ENCODE measurements at places on chromosomes 5 and 9.

DNA sequence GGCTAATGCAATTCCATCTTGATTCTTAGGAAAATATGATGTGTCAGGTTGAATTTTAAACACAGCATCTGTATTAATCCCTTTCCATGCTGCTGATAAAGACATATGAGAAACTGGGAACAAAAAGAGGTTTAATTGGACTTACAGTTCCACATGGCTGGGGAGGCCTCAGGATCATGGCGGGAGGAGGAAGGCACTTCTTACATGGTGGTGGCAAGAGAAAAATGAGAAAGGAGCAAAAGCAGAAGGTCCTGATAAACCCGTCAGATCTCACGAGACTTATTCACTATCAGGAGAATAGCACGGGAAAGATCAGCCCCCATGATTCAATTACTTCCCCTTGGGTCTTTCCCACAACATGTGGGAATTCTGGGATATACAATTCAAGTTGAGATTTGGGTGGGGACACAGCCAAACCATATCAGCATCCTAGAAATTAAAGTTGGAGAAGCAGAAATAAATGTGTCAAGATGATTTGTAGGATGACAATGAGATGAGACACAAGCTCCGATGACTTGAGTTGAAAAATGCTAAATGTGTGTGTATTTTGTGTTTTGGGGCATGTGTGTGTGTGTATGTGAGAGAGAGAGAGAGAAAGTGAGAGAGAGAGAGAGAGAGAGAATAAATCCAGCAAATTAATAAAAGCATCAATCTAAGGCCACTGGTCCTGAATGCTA, 48.5 kb upstream of the ANKRD55 start:
- DNase-seq: no peak

- DNase-seq: no peak
Measured at GRCh38 chr5:32531885-32532520, 53.4 kb upstream of the SUB1 start.

GRCh38 chr5:177529247-177530203, 12.8 kb upstream of the DDX41 start:
- DNase-seq: no peak

GRCh38 chr5:151459680-151460324, 12.4 kb downstream of the SLC36A1 start:
- DNase-seq: no peak

- DNase-seq: no peak
Measured at GRCh38 chr9:14365670-14366069, 51.7 kb upstream of the NFIB start.

DNA sequence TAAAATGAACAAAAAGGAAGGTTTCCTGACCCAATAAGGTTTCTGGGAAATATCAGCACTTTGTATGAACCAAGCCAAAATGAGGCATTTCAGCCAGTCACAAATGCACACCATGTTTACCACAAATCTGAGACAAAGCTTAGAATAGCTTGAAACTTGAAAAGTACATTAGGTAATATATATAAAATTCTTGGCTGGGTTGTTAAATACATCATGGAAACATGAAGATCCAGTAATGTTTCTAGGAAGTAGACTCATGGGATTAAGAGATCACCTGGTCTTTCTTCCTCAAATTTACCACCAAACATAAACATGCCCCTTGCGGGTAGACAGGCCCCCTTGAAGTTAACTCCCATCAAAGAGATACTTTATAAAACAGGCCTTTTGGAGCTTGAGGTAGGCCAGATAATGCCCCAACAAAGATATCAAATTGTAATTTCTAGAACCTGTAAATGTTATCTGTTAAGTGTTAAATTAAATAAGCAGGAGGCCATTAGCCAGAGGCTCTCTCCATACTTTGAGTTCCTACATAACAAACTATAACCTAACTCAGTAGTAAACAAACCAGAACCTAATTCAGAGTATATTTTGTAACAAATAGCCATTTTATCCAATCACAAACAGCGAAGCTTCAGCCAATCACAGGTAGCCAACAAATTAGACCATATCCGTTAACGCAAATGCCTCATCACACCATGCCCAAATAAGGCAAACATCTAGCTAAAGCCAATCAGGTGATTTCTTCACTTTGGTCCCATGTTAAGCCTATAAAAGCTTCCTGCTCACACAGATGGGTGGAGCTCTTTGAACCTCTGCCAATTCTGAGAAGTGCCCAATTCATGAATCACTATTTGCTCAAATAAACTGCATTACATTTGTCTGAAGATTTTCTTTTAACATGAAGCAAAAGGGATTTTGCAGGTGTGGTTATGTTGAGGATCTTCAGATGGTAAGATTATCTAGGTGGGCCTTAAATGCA, 127.9 kb upstream of the TARS1 start:
- no peak for DNase-seq

DNA sequence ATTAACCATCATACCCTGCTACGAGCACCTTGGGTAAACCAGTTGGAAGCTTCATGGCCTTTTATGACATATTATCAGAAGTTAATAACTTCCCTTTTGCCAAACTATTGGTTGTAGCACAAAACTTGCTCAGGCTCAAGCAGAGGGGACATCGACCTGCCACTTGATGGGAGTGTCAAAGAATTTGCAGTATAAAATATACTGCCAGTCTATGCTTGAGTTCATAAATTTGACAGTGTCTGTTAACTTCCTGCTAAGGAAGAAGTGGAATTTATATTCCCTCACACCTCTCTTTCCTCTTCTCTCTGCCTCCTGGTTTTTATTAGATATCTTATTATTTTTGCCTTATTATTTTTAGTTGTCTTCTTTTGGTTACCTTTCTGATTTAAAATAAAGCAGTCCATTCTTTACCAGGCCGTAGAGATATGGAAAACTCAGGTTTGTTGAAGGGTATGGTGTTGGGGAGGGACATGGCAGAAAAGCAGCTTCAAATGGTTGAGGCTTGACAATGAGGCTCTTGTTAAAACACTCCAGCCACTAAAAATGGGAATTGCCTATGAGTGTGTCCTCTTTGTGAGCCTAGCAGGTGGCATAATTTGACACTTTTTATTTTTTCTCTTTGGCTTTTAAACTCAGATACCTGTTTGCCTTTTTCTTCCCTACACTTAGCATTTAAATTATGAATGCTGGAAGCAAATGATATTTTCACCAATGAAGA, 298.0 kb downstream of the DOCK8 start:
- peak; percentile 44 for DNase-seq

GRCh38 chr9:86042199-86042978, 57.0 kb downstream of the GOLM1 start:
- no peak for DNase-seq

DNA sequence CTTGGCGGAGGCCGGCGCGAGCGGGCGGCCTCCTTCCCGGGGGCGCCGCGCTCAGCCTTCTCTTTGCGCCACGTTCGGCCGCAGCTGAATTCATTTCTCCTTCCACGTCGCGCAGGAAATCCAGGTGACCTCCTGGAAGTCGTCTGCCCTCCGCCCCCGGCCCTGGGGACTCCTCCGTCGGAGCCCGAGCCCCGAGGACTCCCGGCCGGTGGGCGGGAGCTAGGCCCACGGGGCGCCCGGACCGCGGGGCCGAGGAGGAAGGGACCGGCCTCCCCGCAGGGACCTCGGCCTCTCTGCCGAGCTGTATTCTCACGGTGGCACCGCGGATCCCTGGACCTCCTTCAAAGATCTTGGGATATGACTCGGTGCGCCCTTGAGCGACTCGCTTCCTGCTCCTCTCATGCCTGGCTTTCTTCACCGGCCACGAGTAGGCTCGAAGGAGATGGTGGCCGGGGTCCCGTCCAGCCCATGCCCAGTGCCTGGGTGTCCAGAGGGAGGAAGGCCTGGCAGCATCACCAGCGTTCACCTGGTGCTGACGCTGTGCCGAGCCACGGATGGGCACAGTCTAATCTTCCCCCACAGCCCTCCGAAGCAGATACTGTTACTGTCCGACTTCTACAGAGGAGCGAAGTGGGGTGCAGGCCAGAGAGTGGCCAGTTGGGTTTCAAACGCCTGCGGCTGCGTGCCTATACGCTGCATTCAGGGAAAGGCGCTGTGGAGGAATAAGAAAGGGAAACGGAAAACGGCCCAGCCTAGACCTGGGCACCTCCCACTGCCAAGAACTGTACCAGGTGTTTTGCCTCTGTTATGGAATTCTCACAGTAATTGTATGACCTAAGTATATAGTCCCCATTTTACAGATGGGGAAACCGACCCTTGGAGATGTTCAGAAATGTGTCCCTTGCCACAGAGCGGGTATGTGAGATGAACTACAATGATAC, 47.3 kb downstream of the PAX5 start:
- no peak for DNase-seq

DNA sequence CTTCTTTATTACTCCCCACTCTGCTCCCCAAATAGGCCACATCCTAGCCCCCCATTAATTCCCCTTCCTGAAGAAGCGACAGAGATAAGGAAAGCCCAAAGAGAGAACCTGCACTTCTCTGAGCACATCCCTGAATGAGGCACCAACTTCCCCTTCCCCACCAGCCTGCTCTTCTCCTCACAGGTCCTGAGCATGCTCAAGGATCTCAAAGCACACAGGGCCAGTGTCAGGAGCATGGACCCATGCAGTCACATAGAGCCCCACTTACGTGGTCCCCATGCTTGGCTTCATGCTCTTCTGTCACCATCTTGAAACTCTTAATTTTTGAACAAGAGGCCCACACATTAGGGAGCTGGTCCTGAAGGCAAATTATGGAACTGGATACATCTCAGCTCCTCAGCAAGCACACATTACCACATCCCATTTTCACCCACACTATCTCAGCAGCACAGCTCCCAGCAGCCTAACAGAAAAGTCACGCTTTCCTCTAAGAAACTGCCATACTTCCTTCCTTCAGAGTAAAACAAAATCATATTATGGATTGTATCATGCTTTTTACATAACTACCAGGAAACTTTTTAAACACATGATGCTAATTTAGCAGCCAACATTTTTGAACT, 99.8 kb downstream of the NFIB start:
- no peak for DNase-seq

DNA sequence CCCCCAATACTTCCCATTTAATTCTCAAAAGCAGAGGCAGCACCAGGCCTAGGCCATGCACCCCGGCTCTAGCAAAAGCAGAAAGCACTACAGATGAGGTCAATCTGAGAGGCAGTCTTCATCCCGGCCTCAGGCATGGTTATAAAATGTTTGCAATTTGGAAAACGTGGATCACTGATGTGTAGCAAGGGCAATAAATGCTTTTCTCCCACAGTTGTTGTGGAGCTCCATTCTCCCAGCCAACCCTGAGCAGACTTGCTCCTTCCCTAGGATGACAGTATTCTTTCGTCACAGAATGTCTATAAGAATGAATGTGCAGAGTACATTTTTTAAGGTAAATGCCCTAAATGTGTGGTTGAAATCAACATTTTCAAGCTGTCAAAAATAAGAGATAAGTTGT, 157.3 kb upstream of the DAPK1 start:
- no peak for DNase-seq

GRCh38 chr9:70935856-70936255, 185.6 kb downstream of the TRPM3 start:
- no peak for DNase-seq

GRCh38 chr5:168055141-168055683, 236.2 kb upstream of the WWC1 start:
- DNase-seq: no peak

- DNase-seq: peak; percentile 26
Measured at GRCh38 chr5:34043099-34043876, at the start of gene C1QTNF3. TSS of gene C1QTNF3 (minus strand) at chr5:34043213. CDS start at chr5:34043125, 88 bp downstream.

- DNase-seq: no peak
Measured at GRCh38 chr9:126838895-126839294, 21.5 kb upstream of the ZBTB34 start.

- no peak for DNase-seq
Measured at GRCh38 chr5:73966451-73966850, 340.5 kb downstream of the ARHGEF28 start.

DNA sequence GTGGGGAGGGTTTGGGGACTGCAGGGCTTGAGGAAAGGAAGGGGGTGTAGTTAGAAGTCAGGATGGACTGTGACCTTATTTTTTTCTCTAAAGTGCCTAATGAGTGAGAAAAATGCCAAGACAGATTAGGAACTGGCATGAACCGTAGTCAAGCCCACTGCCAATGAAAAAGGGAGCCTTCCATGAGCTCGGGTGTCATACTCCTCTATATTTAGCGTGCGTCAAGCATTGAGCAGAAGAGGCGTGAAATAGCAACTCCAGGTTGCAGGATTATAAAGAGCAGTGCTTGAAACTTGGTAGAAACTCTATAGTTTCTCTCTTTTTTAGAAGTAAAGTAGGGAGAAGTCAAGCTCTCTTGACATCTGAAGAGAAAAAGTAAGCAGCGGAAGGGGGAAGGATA, 1.8 kb downstream of the SGCD start:
- DNase-seq: peak; percentile 2

DNA sequence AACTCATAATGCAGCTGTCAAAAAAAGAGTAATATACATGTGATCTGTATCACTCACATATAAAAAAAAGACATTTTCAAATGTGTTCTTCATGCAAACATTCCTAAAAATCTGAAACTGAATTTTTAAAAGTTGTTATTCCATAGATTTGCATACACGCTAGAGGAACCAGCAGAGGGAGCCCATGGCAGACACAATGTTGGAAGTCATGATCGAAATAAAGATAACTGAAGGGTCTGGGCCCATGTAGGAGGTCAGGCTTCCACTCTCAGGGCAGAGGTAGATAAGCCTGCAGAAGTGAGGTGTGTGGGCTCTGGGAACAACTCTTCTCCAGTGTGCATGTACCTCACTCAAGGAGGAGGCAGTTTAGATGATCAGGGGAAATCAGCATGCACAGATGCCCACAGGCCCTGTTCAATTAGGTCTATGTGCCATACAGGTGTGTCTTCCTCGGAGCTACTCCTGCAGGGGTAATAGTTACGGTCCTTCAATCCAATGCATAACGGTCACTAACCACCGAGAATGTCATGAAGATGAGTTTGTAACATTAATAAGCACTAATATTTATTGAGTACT, 208.6 kb downstream of the EPB41L4A start:
- peak; percentile 39 for DNase-seq

DNA sequence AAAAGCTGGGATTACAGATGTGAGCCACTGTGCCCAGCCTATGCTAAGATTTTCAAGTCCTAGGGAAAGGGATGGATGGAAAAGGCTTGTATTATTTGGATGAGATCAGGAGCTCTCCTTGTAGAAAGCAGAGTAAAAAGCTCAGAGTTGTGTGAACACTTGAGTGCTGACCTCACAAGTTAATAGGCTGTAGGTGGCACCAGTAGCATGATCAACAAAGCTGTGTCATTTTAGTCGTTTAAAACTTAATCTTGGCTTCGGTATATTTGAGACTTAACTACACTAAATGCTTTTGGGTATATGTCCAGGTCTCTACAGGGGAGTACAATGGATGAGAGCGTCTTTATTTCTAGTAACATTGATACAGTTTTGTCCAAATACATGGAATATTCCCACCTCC, 264.2 kb downstream of the TMEM38B start:
- DNase-seq: no peak

GRCh38 chr5:149133795-149134777, 7.2 kb upstream of the ABLIM3 start:
- DNase-seq: no peak

All from globus pallidus (tissue), 1 donor.